ENCODE measurements at places on chromosomes 1 and 21. TPM values are rescaled to one million over a fixed set of nuclear protein-coding genes. Genes with fewer than 3 reads are reported as not detected.

- DNase-seq, result no peak
Measured at GRCh38 chr1:173128742-173129141, 78.0 kb upstream of the TNFSF18 start.

- no peak for DNase-seq
Measured at GRCh38 chr1:151537112-151537511, 3.0 kb upstream of the TUFT1 start.

DNA sequence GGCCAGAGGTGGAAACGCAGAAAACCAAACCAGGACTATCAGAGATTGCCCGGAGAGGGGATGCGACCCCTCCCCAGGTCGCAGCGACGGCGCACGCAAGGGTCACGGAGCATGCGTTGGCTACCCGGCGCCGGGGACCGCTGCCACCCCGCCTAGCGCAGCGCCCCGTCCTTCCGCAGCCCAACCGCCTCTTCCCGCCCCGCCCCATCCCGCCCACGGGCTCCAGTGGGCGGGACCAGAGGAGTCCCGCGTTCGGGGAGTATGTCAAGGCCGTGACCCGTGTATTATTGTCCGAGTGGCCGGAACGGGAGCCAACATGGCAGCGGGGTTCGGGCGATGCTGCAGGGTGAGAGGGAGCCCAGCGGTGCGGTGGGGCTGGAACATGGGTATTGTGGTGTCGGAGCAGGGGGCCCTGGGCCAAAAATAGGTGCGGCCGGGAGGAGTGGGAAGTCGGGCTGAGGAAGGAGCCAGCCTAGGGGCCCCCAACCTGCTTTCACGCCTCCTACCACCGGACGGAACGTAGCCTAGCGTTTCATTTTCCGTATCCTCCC is at the start of gene ACADM:
Gene ACADM, plus strand, starts transcription at position 238 of the 551 bp plus-strand sequence. Its CDS starts 79 bp downstream, at position 317.
- DNase-seq, result peak; percentile 84

TPM3 gene
- total RNA-seq, result 508 TPM

DNA sequence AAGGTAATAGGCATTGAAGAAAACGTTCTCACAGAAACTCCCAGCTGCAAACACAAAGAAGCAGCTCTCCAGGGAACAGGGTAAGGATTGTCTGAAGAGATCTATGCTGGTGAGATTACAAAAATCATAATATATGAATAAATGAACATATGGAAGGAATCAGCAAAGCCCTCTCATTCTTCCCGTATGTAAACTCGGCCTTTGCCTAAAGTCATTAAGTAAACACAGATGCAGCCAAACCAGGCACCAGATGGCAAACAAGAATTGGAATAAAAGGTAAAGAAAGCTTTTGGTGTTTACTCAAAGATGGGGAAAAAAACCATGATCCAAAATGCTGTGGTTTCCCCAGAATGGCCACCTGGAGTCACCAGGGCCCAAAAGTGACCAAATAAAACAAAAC is 76.6 kb upstream of the HOOK1 start:
- no peak for DNase-seq

DNA sequence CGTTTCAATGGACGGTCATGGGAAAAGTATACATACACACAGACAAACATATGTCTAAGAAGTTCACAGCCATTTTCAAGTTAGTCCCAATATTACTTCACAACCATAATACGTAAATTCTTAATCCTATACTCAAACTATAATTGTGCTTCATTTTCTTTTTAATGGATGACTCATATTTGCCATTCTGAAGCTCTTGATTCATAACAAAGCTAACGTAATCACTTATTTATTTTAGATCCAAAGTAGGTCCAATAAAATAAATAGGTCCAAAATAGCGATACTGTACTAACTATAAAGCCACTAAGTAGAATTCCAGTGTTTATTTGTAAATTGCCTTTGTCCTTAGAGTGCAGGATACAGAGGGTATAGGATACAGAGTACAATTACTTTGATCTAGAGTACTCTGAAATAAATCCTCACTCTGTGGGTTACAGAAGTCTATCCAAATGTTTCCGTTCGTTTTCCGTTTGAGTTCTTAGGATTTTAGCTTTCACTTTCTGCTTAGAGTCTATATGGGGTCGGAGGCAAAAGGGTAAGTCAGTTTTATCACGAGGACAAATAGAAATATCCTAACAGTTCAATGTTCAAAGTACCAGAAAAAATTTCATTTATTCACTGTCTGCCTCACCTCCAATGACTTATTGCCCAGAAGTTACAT is 8.8 kb upstream of the C1orf115 start:
- DNase-seq, result no peak

SVBP gene
- total RNA-seq, result 37.9 TPM

All from H9 (cell line).